Naive thymus-derived CD8-positive, alpha-beta T cell (primary cell): ENCODE measurements at places on chromosomes 7 and 10. TPM values are rescaled to one million over a fixed set of nuclear protein-coding genes. Genes with fewer than 3 reads are reported as not detected.

The MEST gene
- 15.9 TPM for total RNA-seq

The RPA3 gene
- total RNA-seq: 35.9 TPM

DNA sequence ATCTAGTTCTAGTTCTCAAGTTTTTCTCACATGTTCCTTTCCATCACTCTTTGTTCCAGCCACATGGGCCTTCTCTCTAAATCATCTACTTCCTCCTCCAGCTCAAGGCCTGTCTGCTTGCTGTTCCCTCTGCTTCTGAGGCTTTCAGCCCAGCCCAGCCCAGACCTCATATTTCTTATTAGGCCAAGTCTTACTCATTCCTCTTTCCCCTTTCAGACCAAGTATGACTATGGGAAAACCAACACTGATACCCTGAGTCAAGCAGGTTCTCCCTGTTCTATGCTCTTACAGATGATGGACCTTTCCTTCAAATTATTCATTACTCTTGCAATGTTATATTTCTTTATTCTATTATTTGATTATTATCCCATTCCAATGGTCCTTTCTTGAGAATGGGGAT, 80.3 kb upstream of the SEM1 start:
- H3K36me3 ChIP-seq: no peaks in the 10 kb centered on the region
- H3K4me3 ChIP-seq: no peak overlapping the region
- no peaks in the 10 kb centered on the region for H3K4me1 ChIP-seq
- H3K27ac ChIP-seq: no peak overlapping the region
- no peak for DNase-seq

DNA sequence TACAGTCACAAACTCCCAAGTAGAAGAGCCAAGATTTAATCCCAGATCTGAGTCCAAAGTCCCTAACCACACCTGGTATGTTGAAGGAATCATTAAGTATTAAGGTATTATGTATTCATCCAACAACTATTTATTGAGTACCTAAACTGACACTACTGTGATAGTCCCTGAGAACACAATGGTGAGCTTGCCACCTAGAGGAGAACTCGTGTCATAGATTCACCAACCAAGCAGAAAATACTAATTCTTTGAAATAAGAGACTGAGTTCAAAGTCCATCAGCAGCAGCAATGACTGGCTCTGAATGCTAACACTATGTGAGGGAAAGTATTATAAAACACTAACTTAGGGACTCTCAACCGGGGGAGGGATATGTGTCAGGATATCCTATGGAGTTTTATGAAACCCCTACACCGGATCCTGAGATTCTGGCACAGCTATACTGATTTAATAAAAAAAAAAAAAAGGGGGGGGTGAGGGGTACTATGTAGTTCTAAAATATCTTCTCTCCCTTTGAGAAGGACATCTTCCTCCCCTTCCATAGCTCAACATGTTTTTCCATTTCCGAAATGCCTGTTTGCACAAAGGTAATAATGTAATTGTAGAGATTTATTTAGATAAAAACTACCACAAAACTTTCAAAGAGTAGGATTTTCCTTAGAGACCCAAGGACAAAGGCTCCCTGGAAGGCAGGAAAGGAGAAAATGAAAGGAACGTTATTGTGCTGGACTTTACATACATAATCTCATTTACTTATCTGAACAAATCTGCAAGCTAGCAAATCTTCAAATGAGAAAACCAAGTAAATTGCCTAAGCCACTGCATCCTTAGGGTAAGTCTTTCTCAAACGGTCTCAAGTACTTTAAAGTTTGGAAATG, 1.6 kb downstream of the NCOA4 start:
- H3K27ac ChIP-seq: peak overlapping the region; percentile 99
- H3K36me3 ChIP-seq: no peaks in the 10 kb centered on the region
- peaks cover 29% of the 10 kb centered on the region for H3K4me1 ChIP-seq
- no peaks in the 10 kb centered on the region for H3K27me3 ChIP-seq
- no peak for DNase-seq
- H3K4me3 ChIP-seq: peak overlapping the region; percentile 97

DNA sequence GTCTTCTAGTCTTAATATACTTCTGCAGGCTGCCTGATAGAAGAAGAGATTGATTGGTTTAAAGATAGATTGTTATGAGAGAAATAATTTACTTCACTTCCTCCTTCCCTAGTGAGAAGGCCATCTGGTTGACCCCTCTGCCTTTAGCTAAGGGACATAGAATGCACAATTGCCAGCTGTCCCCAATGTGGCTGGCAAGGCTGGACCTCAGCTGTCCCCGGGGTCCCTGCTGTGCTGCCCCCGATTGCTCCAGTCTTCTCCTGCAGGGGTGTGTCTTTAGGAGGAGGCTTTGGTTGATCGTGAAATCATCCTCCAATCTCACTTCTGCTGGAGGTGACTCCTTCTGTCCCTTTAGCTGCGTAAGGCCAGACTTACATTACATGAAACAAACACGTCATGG, 388.5 kb downstream of the DPP6 start:
- no peaks in the 10 kb centered on the region for H3K4me1 ChIP-seq
- no peak overlapping the region for H3K4me3 ChIP-seq
- H3K27ac ChIP-seq: no peak overlapping the region
- no peaks in the 10 kb centered on the region for H3K36me3 ChIP-seq
- H3K27me3 ChIP-seq: no peaks in the 10 kb centered on the region

- H3K27ac ChIP-seq: no peak overlapping the region
- no peak for DNase-seq
- no peaks in the 10 kb centered on the region for H3K36me3 ChIP-seq
- H3K4me1 ChIP-seq: no peaks in the 10 kb centered on the region
Measured at GRCh38 chr10:114188001-114188400, 8.8 kb downstream of the TDRD1 start.

- no peaks in the 10 kb centered on the region for H3K27me3 ChIP-seq
- peak overlapping the region; percentile 89 for H3K27ac ChIP-seq
- peaks cover 31% of the 10 kb centered on the region for H3K4me1 ChIP-seq
- H3K4me3 ChIP-seq: peak overlapping the region; percentile 44
- H3K36me3 ChIP-seq: no peaks in the 10 kb centered on the region
Measured at GRCh38 chr10:91034494-91035159, 113.7 kb upstream of the ANKRD1 start.

DNA sequence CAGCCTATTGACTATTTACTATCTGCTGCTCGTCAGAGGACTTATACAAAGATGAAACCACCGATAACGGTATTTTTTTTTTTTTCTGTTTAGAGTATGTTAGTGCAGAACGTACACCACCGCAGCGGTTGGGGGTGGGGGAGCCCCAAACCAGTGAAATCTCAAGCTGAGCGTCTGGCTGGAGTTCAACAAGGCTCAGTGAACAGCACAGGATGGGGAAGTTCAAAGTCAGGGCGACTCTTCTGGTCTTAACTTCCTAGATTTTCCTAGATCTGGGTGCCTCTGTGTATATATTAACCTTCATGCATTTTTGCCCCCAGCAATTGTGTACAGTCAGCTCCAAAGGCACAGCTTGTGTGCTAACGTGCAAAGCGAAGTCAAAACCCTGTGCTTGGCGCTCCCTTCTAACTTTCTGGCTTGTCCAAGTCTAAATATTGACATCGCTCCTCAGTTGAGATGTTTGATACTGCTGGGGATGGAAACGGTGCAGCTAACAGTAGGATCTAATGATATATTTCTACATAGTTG, 1.1 kb downstream of the RHOBTB1 start:
- H3K36me3 ChIP-seq: no peaks in the 10 kb centered on the region
- H3K4me3 ChIP-seq: no peak overlapping the region
- H3K27ac ChIP-seq: no peak overlapping the region
- H3K4me1 ChIP-seq: peaks cover 20% of the 10 kb centered on the region

DNA sequence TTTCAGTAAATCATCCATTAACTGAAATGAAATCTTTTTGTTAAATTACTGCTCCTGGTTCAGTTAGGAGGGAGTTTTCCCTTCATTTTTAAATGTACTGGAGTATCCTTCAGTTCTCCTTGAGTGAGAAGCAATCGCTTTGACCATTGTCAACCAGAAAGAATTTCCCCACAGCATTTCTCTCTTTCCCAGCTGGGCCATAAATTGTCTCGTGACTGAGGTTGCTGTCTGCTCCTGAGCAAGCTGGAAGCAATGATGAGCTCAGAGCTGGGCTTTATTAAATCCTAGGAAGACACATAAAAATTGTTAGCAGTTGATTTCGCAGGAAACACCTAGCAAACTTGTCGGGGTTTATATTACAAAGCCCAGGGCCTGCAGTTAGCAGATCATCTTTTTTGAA, 102.0 kb upstream of the INSYN2A start:
- H3K27me3 ChIP-seq: peaks cover 29% of the 10 kb centered on the region
- peaks cover 19% of the 10 kb centered on the region for H3K4me1 ChIP-seq
- DNase-seq: no peak
- no peak overlapping the region for H3K27ac ChIP-seq

DNA sequence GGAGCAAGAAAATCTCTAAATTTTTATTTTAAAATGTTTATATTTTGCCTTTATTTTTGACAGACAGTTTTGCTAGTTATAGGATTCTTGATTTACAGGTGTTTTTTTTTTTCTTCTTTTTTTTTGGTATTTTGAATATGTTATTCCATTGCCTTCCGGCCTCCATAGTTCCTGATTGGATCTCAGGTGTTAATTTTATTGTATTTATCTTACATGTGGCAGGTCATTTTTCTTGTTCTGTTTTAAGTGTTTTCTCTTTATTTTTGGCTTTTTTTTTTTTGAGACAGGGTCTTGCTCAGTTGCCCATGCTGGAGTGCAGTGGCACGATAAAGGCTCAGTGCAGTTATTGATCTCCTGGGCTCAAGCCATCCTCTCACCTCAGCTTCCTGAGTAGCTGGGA, 73.9 kb downstream of the MLLT10 start:
- H3K4me1 ChIP-seq: peaks cover 36% of the 10 kb centered on the region
- H3K27me3 ChIP-seq: no peaks in the 10 kb centered on the region
- no peak for DNase-seq
